ENCODE measurements at places on chromosomes 1 and 21.

- no peak for DNase-seq
Observed at GRCh38 chr1:8147956-8148355, 121.8 kb upstream of the ERRFI1 start.

DNA sequence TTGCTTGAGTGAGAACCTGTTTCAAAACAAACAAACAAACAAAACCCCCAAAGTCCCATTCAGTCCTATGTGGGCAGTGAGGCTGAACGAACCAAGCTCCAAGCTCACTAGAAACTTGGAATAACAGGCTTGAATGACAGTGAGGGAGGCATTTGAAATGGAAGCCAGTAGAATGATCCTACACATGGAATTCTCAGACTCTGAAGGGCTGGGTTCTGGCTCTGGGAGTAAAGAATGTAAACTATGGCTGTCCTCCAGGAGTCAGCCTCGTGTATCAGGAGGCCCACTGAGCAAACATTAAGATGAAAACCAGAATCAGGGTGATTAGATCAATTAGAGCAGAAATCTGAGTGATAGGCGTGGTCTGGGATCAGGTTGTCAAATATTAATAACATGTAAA lies 14.9 kb downstream of the PCP4L1 start:
- no peak for DNase-seq

DNA sequence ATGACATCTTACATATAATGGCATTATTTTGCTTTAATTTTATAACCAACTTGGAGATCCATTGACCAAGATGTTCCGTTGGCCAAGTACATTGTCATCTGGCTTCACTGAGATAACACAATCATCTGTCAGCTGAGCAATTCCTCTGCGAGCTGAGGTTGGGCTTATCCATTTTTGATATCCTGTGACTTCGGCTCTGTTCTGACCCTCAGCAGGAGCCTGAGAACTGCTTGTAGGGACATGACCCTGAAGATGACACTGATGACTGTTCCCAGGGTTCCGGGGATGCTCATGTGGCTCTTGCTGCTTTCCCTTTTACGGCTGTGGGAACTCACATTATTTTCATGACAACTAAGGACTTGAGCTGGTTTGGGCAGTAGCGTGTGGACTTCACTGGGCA lies 51.2 kb downstream of the TLR5 start:
- no peak for DNase-seq

GRCh38 chr1:113488576-113489177 lies 98.4 kb downstream of the MAGI3 start:
- DNase-seq = peak; percentile 25

DNA sequence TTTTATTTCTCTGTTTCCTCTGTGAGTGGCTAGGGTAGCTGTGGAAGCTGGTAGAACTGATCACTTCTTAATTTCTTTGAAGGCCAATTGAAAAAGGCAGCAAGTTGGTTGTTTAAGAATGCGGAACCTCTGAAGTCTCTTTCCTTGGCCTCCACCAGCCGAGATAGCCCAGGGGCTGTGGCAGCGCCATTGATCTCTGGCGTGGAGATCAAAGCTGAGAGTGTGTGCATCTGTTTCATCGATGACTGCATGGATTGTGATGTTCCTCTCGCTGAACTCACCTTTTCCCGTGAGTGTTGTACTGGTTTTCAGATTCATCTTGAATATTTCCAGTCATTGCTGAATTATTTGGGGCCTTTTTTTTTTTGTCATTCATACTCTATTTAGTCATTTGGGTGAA lies 97.7 kb downstream of the VPS13D start:
- no peak for DNase-seq

GRCh38 chr1:90591970-90592356 lies 125.1 kb downstream of the BARHL2 start:
- DNase-seq = no peak

DNA sequence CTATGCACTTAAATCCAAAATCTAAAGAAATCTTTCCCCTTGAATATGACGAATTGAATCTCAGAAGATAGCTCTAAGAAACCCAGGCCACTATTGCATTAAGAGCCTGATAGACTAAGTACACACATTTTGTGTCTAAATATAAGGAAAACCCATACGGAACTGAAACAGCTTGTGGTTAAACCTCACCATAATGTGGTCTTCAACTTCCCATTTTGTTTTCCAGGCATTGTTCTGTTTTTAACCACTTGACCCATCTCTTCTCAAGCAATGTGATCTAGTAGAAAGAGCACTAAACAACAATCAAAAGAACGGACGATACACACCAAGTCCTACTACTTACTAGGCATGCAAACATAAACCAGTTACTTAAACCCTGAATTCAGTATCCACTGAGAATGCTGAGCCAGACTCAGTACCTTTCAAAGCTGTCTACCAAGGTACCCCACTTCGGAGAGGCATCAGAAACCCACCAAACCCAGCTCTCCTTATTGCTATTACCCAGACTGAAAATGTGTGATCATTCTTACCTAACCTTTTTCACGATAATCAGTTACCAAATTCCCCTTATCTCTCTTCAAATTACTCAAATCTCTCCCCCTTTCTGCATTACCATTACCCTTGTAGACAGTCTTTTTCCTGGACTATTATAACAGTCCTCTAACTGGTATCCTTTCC lies 12.8 kb downstream of the OTUD7B start:
- DNase-seq = no peak

DNA sequence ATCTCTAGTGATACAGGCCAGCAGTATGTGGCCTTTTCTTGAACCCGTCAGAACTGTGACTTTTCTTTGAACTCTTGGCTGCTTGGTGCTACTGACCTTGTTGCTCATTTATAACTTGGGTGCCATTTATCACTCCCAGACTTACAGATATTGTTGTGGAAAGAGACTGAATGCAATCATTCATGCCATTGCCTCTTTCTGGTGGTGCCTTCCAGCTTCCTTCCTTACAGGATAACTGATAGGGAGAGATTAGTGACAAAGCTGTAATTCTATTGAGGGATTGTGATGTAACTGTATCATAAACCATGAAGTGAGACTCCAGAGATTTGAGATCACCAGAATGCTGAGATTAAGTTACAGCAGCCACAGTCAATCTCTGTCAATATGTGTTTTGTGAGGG lies 256.5 kb downstream of the USP25 start:
- DNase-seq = no peak

DNA sequence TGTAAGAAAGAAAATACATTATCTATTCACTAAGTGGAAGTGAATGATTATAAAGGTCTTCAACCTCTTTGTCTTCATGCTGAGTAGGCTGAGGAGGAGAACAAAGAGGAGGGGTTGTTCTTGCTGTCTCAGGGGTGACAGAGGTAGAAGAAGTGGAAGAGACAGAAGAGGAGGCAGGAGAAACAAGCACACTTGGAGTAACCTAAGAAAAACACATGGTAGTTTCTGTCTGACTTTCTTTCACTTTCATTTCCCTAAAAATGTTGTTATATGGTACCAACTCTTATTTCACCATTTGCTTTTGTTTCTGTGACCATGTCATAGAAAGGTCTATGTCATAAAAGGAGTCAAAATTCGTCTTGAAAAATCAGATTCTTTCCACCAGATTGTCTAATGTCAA lies 696.6 kb upstream of the BRINP3 start:
- DNase-seq = no peak

DNA sequence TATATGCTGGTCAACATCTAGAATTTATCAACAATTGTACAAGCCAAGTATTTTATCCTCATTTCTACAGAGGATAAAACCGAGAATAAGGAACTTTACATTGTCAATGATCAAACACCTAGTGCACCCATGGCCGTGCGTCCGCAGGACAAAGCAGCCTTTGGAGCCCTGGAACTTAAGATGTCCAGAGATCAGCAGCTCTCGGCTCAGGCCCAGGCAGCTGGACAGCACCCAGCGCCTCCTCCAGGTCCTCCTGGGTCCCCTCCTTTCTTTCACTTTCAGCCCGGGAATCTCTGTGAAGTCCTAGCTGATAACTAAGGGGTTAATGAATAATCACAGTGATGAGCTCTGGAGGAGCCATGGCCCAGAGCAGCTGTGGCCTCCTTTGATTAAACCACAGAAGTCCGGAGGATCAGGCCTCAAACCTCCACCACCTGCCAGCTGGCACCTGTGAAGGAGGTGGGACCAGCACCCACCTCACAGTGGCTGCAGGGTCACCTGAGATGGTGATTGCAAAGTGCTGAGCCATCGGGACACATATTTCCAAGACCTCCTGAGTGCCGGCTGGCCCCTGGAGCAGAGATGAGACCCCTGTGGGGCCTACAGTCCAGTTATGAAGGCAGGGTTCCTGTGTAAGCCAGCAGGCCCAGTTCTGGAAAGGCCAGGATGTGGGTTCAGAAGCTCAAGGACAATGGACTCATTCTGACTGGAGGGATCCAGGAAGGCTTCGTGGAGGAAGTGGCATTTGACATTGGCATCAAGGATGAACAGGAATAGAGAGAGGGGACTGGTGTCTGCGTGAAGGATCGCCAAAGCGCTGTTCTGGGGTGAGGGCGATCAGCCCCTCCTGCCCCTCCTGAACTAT lies 11.6 kb upstream of the SAMD11 start:
- DNase-seq = peak; percentile 37

DNA sequence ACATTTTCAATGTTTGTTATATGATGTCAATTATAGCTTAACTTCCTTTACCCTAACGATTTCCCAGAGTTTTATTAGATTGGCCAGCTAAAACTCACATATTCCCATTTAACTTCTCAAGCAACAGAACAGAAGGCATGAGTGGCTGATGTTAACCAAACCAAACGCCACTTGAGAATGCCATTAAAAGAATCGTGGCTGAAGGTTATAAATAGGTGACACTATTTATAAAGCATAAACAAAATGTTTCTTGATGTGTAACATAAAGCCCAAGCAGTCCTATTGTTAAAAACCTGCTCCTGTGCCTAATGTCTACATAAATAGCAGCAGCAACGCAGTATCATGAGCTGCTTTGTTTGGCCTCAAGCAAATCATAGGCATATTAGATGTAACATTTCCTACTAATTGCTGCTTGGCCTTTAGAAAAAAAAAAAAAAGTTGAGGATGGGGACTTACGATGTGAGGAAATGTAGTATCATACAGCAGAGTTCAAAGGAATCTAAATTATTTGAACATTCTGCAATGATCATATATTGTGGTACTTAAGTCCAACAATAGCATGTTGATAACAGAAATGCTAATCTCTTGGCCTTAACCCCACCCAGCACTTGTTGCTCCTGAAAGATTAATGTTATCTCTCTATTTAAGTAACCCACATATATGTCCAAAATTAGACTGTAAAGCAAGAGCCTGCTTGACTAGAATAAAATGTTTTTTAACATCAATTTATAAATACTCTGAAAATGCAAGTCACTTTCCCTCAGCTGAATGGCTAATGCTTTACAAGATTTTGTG lies 106.0 kb downstream of the ESRRG start:
- DNase-seq = no peak

GRCh38 chr1:110262846-110263631 lies 52.9 kb downstream of the KCNC4 start:
- no peak for DNase-seq

GRCh38 chr1:33454646-33455282 lies 17.7 kb upstream of the ZSCAN20 start:
- DNase-seq = no peak

- DNase-seq = no peak
Observed at GRCh38 chr1:22228505-22228911, 85.6 kb upstream of the WNT4 start.

- DNase-seq = no peak
Observed at GRCh38 chr1:21308847-21309652, 18.8 kb upstream of the ECE1 start.

DNA sequence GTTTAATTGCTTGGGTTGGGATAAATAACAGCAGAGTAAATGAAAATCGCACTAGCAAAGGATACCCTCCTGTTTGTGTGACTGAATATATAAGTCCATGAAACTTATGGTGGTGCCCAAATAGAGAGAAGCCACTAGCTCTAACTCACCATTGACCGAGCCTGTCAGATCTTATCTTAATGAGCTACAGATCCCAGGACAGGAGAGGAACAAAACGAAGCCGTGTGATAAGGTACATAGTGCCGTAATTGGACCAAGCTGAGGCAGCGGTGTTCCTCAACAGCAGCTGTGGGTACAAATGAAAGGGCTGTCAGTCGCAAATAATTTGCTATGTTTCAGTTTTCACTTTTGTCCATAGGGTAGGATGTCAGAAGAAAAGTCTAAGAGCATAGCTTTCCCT lies 276.1 kb downstream of the PTBP2 start:
- no peak for DNase-seq

DNA sequence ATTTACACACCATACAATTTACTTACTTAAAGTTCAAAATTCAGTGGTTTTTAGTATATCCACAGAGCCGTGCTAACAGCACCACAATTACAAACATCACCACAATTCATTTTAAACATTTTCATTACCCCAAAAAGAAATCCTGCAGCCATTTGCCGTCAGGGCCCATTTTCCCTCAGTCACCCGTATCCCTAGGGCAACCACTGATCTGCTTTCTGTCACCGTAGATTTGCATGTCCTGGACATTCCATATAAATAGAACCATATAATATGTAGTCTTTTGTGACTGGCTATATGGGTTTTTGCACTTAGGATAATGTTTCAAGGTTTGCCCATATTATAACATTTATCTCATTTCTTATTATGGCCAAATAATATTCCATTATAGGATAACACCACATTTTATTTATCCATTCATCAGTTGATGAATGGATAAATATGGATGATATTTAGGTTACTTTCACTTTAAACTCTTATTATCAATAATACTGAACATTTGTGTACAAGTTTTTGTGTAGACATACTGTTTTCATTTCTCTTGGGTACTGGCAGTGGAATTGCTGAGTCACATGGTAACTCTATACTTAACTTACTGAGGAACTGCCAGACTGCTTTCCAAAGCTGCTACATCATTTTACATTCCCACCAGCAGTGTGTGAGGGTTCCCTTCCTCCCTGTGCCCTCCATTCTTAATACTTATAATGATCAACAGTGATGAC lies 68.9 kb downstream of the ST3GAL3 start:
- no peak for DNase-seq

DNA sequence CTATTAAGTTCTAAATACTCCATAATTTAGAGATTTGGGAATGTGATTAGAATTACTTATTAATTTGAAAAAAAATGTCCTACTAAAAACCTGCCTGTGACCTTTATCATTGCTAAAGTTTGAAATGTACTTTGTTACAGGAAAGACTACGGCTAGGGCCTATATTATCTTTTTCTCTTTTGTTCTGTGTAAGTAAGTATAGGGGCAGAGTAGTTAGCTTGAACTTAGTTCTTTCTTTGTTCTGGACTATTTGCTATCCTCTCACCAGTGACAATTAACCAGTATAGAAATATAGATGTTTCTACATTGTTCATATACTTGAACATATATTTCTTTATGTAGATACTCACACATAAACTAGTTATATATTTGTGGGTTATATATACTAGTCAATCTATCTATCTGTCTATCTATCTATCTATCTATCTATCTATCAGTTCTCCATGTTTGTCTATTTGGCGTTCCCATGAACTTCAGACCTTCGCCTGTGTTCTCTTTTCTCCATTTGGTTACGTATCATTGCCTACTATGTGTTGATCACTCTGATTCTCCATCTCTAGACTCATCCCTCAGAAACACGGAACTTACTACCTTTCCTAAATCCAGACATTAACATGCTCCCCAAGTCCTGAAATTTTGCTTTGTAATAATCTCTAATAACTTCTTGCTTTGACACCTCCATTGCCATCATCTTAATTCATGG lies 3.3 kb downstream of the PTPRC start:
- no peak for DNase-seq

- no peak for DNase-seq
Observed at GRCh38 chr1:151175863-151176262, at the start of gene TMOD4. TSS of gene TMOD4 (minus strand) at chr1:151175981. CDS start at chr1:151174875, 1,106 bp downstream.

- no peak for DNase-seq
Observed at GRCh38 chr1:64517640-64518039, 47.7 kb downstream of the CACHD1 start.

- DNase-seq = no peak
Observed at GRCh38 chr1:165717918-165718515, 19.7 kb upstream of the ALDH9A1 start.

Measured in RWPE2 (cell line).